ENCODE measurements at places on chromosomes 11 and 22.

- no peak for DNase-seq
These were observed 941.8 kb downstream of the BRD1 start for GRCh38 chr22:48885919-48886305.

GRCh38 chr22:32324505-32325415, 32.9 kb upstream of the RFPL3 start:
- no peak for DNase-seq

DNA sequence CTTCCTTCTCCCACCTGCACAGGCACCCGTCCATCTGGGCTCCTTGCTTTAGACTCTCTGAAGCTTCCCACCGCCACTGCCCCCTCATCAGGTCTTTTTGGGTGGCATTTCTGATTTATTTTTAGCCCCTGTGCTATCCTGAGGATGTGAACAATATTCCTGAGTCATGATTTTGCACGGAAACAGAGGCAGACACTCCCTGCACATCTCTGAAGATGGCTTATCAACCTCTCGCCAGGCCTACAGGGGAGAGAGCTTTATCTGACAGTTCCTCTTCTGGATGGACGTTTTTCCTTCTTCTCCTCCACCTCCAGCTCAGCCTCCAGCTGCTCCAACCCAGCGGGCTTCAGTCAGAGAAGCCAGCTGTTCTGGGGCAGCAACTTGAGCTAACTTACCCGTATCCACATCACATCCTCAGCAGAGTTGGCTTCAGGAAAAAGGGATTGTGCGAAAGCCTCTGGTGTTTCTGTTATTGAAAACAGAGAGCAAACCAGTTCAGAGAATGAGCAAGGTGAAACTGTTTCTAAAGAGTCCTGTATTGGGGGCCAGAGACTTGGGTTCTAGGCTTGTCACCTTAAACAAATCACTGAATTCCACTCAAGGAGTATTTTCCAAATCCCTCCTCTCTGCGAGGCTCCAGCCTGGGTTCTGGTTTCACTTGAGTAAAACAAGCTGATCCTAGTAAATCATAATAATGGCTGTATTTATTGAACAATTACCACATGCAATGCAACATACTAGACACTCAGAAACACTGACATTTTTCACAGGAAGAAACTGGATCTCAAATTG, 33.1 kb upstream of the ETS1 start:
- DNase-seq: no peak

DNA sequence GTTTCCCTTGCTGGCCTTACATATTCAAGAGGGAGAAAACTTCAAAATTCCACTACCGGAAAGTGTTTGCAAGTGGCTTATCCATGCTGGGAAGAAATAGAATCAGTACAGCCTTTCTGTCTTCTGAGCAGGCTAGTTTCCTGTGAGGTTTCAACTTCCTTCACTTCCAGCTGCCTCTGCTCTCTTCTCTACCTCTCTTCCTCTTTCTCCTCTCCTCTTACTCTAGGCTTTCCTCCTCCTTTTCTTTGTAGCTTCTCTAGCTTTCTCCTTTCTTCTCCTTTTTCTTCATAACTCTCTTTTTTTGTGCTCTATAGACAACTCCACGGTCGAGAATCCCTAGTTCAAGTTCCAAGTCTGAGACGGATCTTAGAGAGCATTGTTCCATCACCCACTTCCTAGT, 421.8 kb downstream of the ETS1 start:
- DNase-seq: no peak

GRCh38 chr11:77187111-77187750, 59.2 kb downstream of the MYO7A start:
- no peak for DNase-seq

- DNase-seq: no peak
These were observed 67.7 kb upstream of the CLNS1A start for GRCh38 chr11:77705195-77705875.

DNA sequence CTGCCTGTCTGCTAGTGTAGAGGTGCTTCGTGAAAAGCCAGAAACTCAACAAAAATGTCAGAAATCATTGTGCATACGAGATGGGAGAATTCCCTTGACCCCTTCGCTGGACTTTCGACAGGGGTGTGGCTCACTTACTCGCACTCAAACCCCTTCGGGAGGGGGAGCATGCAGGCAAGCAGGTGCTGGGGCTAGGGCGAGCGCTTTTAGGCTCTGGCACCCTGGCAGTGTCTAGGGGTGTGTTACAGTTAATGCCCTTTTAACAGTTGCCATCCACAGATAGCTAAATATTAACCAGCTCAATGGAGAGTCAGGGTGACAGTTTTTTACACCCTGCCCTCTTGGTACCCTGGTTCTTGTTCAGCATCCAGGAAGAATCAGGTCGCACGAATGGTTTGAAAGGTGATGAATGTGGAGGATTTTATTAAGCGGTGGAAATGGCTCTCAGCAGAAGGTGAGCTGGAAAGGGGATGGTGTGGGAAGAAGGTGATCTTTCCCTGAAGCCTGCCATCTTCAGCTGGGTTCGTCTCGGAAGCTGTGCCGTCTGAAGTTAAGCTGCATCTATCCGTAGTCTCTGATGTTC, 59.6 kb upstream of the SHANK2 start:
- DNase-seq: no peak

DNA sequence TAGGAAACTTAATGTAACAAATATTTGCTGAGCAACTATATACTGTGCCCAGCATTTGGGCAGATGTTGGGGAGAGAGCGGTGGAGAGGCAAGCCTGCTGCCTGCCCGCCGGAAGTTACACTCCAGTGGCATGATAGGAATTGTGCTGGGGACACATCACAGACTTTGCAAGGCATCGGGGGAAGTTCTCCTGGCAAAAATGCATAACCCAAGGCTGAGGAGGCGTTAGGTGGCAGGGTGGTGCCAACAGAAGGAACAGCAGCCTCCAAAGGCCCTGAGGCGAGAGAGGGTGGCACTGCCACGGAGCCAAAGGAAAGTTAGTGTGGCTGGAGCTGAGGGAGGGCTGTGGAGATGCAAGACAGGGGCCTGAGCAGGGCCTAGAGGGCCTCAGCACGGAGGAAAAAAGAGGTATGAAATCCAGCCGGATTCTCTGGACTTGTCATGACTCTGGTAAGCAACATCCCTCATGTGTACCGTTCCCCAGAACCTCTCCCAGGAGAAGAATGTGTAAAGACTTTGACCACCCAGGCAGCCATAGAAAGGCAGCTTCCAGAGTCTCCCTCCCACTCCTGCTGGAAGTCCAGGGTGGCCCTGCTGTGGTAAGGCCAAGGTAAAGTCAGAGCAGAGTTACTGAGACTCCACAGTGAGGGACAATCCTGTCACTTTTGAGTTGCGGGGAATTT, 76.1 kb upstream of the RAB1B start:
- DNase-seq: no peak

- DNase-seq: no peak
These were observed 9.0 kb upstream of the RRM1 start for GRCh38 chr11:4085575-4085974.

DNA sequence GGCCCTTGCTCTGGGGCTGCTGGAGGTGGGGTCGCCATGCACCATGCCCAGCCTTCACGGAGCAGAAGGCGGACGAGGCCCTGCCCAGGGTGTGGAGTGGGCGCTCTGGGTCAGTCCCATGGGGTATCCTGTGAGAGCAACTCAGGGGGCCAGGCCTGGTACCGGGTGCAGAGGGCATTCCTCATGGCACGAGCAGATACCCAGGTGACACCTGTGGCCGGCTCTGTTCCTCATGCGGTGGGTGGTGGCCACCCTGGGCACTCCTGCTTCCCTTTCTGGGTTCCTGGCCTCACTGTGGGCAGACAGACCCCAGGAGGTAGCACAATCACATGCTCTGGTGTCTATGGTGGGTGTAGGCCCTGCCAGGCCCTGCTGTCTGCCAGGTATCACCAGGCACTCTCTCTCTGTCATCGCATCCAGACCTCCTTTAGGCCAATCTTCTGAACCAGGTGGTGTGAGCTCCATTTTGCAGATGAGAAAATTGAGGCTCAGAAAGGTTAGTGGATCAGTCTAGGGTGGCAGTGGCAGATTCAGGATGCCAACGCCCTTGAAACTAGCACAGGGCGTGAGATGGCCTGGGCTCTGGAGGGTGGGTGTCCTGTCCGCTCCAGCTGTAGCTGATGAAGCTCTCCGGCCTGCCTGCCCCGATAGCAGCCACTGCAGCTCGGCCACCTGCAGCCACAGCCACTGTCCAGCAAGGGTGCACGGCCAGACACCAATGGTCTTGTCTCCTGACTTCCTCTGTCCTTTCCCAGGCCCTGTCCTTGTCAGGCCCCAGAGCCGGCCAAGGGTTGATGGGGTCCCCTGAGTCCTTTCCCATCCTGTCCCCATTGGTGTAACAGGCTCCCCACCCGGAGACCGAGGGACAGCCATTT, 15.1 kb downstream of the DGKZ start:
- DNase-seq: no peak

GRCh38 chr11:77814848-77815247, 5.7 kb downstream of the RSF1 start:
- no peak for DNase-seq

- DNase-seq: no peak
These were observed 876 bp upstream of the UBE2L6 start for GRCh38 chr11:57568330-57568766.
